Mesothelial cell of epicardium (in vitro differentiated cells): ENCODE measurements at places on chromosomes 5 and 9.

- DNase-seq, result peak; percentile 14
These were observed 12.1 kb downstream of the PDCL start for GRCh38 chr9:122816163-122816867.

DNA sequence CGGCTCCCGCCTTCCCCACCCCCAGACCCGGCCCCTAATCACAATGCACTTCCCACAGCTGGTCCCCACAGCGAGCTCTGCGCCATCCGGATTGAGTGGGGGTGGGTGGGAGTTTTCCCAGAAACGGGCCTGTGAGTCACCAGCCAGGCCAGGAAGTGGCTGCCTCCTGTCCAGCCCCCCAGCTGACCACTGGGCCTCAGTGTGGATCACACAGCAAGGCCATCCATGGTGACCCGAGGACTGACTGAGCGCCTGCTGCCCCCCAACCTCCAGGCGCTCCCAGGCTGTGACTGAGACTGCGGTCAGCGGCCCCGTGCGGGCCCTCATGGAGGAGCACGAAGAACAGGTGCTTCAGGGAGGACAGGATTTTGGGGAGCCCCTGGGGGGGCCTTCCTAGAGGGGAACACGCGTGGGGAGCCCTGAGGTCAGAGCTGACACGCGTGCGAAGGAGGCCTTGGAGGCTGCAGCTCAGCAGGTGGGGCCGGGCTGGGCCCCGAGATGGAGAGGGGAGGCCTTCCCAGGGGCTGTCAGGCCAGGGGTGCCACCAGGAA, 48.3 kb upstream of the EGFL7 start:
- DNase-seq, result no peak

- no peak for DNase-seq
These were observed 14.5 kb downstream of the ABCA2 start for GRCh38 chr9:137013571-137013940.

DNA sequence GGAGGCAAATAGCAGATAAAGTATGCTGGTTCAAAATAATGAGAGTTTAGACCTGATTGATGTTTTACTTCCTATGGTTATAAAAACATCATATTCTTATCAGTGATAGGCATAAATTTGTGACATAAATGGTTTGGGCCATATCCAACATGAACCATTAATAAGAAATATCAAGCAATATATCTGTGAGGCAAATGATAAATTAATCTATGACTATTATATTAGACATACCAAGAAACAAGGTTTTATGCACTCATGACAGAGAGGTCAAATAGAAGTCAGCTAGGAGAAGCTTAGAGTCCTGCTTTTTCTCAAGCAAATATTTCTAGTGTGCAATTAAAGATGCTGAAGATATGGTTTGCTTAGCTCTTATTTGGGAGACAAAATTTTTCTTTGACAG, 10.4 kb downstream of the SMIM3 start:
- DNase-seq, result no peak

GRCh38 chr5:17174965-17175364, 42.5 kb upstream of the BASP1 start:
- DNase-seq, result no peak

- DNase-seq, result no peak
These were observed 2.0 kb upstream of the PHPT1 start for GRCh38 chr9:136847088-136847825.

- DNase-seq, result no peak
These were observed 3.1 kb downstream of the FBLL1 start for GRCh38 chr5:168531987-168532864.

- no peak for DNase-seq
These were observed 492 bp upstream of the FAM169A start for GRCh38 chr5:74866596-74867162.

DNA sequence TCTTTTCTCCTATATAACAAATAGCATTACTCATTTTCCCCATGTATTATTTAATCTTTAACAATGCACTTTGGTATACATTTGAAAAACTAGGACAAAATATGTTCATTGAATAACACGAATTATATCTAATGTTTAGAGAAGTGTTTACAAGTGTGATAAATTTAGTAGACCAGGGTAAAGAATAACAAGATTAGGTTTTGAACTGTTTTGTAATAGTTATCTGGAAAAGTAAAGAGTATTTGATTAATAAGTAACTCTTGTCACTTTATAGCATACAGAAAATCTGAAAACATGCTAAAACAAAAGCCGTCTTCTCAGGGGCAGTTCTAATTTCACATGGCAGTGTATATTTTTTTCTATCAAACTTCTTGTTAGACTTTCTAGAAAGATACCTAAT, 58.5 kb downstream of the PPIC start:
- no peak for DNase-seq

- DNase-seq, result no peak
These were observed 322.6 kb upstream of the WWC1 start for GRCh38 chr5:167968837-167969236.

GRCh38 chr5:170821257-170821800, 37.8 kb downstream of the GABRP start:
- DNase-seq, result no peak

DNA sequence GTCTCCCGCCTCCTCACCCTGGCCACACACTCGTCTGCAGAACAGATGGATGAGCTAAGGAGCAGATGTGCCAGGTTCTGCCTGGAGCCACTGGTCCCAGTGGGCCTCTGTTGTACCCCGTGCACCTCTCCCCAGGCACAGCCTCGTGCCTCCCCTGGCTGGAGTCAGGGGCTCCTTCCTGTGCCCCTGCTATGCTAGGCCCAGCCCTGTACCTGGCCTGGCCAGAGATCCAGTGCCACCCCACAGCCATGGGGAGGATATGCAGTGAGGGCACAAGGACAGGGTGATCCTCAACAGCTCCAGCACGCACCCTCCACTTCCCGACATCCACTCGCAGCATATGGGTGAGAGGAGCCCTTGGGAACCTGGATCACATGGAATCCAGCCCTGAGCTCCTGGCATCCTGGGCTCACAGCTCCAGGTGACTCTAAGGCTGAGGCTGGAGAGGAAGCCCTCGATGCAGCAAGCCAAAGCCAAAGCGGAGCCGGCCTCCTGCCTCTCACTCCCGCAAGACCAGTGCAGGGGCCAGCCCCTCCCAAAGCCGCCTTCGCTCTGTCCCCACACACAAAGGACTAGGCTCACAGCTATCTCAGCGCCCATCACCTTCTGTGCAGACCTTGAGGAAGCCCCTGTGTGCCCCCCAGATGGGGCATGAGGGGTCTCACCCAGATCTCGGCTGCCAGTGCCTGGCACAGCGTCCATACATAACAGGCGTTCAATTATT, 23.7 kb upstream of the ADAMTS2 start:
- peak; percentile 13 for DNase-seq

DNA sequence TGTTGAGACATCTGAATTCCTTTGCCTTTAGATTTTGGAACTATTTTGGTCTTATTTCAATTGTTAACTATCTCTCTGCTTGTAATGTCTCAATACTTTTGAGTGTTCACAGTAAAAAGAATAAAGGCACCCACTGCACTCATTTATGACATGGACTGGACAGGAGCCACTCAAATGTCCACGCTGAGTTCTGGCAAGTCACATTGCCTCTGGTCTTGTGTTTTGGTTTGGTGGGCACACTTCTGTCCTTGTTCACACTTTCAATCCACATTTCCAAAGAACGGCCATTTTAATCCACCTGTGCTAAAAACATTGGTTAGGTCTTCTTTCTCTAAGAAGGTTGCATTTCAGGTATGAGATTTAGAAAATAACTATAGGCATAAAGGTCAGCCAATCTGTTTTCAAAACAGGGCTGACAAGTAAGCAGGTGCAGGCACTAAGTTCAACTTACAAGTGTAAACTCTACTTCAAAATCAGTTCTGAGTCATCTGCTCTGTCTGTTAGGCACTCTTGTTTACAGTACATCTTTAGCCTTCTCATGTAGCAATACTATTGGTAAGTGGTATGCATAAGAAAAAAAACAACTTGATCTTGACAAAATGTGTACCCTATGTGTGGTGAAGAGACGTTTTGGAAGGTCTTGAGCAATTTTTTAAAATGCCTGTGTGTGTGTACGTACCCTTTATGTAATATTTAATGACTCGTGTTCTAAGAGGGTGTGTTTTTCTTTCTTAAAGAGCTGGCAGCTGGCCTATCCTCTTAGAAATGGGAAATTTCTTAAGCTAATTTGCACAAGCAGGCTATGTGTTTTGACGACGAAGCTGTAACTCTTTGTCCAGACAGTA, 31.5 kb upstream of the ZFAND5 start:
- no peak for DNase-seq

GRCh38 chr9:131370638-131371037, 23.2 kb upstream of the PRRC2B start:
- DNase-seq, result no peak

- DNase-seq, result peak; percentile 67
These were observed 7.7 kb downstream of the IL17B start for GRCh38 chr5:149371296-149371962.

GRCh38 chr9:16294133-16294770, 576.2 kb downstream of the BNC2 start:
- no peak for DNase-seq
